GM12891 (cell line): ENCODE measurements at places on chromosomes 2 and 18.

DNA sequence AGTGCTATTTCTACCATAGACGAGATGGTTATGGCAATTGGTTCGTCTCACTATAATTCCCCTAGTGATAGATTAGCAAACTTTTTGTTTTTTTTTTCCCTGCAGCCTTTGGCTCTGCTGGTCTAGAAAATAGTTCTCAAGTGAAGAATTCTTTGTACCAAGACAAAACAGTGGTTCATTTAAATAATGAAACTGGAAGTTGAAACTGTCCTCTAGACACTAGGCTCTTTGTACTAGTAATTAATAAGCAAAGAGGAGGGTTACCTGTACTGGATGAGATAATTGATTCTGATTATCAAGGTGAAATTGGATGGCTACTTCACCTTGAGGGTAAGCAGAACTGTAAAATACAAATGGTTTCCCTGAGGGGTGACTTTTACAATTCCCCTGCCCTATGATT lies 156.9 kb upstream of the DCC start:
- DNase-seq: no peak

GRCh38 chr18:40058811-40059570 lies 1896.0 kb upstream of the PIK3C3 start:
- DNase-seq: no peak

GRCh38 chr2:108980076-108980475 lies 8.9 kb downstream of the EDAR start:
- no peak for DNase-seq

GRCh38 chr18:45260125-45260524 lies 355.2 kb upstream of the SLC14A2 start:
- no peak for DNase-seq
